Non-pigmented ciliary epithelial cell (primary cell): ENCODE measurements at places on chromosomes 1 and 21.

DNA sequence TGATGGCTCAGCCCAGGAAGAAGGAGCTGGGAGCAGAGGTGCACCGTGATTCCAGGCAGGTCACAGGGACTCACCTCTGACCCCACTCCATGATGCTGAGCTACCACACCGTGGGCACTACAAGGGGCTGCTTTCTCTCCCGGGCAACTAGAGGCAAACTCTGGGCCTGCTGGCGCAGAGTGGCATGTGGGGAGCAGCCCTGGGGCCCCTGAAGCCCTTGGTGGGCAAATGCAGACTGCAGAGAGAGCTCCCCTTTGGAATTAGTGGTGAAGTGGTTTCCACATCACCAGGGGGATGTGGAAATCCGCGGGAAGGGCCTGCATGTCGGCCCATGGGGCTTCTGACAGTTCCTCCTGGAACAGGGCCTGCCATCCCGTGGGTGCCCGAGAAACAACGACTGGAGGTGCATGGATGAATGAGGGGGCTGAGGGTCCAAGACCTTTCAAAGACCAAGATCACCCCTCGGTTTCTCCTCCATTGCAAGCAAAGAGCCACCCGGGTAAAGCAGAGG lies 11.8 kb upstream of the MMEL1 start:
- no peak for DNase-seq

- no peak for DNase-seq
Measured at GRCh38 chr1:12206792-12207424, 22.9 kb upstream of the VPS13D start.

DNA sequence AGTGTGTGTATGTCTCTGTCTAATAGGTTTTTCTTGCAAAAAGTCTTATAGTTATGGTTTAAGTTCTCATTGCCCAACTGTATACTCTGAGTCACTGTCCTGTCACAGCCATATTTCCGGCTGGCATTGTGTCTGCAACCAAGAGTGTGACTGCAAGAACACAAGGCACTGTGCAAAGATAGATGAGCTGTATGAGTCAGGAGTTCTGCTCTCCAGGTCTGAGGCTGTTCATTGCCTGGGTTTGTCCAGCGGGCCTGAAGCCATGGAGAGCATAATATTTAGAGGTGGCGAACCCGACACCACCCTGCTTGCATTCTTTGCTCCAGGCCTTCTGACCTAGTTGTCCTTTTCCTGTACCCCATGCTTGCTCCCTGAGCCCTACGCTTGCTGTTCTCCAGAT lies 50.9 kb upstream of the CNIH3 start:
- DNase-seq = no peak

- DNase-seq = no peak
Measured at GRCh38 chr1:154698320-154699096, 90.5 kb upstream of the ADAR start.

DNA sequence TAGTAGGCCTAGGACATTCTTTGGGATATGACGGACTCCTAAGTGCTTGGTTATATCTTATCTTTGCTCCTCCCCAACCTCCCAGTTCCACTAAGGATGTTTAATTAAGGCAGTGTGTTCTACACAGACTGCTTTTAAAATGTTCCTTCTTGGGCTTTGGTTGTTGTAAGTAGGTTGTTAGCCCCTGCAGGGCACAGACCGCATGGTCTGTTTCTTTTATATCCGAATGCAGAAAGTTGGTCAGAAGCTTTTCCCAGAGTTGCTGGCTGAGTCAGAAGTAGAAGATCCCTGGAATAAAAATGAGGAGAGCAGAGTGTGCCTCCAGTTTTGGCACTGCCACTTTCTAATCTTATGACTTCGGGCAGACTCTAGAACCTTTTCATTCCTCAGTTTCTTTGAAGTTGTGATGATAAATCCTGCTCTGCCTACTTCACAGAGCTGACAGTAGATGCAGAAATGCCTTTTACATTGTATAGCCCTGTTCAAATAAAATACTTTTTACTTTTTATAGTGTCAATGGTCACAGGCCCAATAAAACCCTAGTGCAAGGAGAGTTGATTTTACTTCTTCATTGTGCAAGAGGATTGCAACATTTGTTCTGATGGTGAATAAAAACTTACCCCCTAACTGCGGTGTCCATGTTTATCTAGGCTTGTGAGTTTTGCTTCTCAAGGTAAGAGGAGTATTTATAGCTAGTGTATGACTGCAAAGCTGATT lies 18.4 kb downstream of the FMN2 start:
- no peak for DNase-seq

GRCh38 chr1:167663002-167663772 lies 33.2 kb downstream of the RCSD1 start:
- no peak for DNase-seq

DNA sequence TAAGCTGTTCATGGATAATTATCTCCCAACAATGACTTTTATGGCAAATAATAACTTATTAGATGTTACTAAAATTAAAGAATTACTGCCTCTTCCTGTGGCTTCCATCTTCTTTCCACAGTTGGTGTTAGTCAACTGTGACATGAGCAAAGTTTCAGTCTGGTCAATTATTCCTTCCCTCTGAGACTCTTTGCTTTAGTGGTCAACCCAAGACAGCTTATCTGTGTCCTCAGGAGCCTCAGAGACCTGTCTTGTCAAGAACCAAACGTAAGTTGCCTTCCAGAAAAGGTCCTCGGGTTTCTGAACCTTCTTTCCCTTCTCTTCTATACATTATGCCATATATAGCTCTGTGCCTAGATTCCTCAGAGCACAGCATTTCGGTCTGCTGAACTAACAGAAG lies 263.2 kb upstream of the ZP4 start:
- no peak for DNase-seq

DNA sequence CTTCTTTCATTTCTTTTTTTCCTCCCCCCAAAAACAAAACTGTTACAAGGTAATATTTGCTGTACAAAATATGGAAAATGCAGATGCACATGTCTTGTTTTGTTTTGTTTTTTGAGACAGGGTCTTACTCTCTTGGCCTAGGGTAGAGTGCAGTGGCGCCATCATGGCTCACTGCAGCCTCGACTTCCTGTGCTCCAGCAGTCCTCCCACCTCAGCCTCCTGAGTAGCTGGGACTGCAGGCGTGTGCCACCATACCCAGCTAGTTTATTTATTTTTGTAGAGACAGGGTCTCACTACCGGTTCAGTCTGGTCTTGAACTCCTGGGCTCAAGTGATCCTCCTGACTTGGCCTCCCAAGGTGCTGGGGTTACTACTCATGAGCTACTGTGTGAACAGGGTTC lies 15.5 kb downstream of the PRRC2C start:
- DNase-seq = no peak

GRCh38 chr1:168554603-168555483 lies 11.0 kb upstream of the XCL2 start:
- DNase-seq = no peak

- DNase-seq = peak; percentile 79
Measured at GRCh38 chr1:238653693-238654321, 732.6 kb upstream of the CHRM3 start.

GRCh38 chr1:100279358-100279923 lies 13.4 kb downstream of the RTCA start:
- DNase-seq = no peak

DNA sequence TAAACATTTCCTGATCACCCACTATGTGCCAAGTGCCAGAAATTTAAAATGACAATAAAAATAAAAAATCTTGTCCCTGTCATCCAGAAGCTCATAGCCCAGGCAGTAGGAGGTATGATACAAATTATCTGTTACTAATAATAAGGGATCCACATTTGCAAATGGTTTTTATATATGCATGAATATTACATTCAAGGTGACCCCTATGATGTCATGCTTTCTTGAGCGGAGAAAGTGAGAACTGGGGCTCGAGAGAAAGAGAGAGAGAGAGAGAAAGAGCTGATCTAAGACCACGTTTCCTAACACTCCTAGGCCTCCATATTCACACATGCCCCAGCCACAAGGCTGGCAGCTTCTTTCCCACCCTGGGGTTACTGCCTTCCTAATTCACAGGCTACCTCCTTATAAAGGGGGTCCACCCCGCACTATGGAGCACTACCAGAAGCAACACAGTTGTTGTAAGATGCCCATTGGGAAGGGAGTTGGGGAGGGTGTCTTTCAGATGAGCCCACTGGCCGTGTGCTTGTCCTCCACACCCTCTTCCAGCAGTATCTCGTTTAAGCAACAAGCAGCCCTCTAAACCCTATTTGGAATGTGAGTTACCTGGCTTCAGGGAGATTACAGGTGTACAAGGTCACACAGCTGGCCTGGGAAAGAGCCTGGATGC lies 28.8 kb upstream of the LRRN2 start:
- no peak for DNase-seq

GRCh38 chr21:45511661-45512431 lies 30.4 kb downstream of the SLC19A1 start:
- DNase-seq = no peak
